GM20000 (cell line): ENCODE measurements at places on chromosomes 11 and 22.

GRCh38 chr11:59273373-59273841 lies 60.7 kb upstream of the MPEG1 start:
- peak; percentile 53 for DNase-seq

- DNase-seq, result no peak
Observed at GRCh38 chr22:44822534-44822933, 70.2 kb downstream of the ARHGAP8 start.

DNA sequence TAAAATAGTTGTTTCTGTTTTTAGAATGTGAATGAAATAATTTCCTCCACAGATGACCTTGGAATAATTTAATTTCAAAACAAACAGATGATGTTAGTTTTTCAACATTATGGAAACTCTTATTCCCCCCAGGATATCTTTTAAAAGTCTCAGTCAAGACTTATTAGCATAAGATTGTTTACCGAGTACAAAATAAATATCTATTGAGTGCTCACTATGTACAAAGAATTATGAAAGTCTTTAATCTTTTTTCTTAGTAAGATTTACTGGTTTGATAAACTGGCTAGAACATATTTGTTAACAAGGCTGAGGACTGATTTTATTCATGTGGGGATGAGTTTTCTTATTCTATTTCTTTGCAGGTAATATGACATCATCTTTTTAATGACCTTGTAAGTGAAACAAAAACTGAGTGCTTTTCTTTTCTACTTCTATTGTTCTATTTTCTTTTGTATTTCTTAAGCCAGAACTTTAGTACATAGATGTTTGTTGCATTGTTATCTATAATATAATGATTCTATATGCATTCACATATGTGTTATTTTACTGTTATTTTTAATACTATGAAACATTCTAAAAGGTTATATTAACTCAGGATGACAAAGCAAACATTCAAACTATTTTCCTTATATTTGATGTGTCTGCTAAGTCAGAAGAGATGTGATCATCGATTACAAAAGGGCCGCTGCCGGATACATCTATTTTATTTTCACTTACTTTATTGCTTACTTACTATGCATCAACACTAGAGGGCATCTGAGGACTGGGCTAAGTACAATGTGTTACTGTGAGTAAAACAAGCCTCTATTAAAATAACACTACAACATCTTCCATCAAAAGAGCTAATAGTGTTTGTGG lies 111.0 kb upstream of the ARHGAP42 start:
- peak; percentile 35 for DNase-seq

GRCh38 chr11:44607987-44608386 lies 42.5 kb downstream of the CD82 start:
- DNase-seq, result no peak

DNA sequence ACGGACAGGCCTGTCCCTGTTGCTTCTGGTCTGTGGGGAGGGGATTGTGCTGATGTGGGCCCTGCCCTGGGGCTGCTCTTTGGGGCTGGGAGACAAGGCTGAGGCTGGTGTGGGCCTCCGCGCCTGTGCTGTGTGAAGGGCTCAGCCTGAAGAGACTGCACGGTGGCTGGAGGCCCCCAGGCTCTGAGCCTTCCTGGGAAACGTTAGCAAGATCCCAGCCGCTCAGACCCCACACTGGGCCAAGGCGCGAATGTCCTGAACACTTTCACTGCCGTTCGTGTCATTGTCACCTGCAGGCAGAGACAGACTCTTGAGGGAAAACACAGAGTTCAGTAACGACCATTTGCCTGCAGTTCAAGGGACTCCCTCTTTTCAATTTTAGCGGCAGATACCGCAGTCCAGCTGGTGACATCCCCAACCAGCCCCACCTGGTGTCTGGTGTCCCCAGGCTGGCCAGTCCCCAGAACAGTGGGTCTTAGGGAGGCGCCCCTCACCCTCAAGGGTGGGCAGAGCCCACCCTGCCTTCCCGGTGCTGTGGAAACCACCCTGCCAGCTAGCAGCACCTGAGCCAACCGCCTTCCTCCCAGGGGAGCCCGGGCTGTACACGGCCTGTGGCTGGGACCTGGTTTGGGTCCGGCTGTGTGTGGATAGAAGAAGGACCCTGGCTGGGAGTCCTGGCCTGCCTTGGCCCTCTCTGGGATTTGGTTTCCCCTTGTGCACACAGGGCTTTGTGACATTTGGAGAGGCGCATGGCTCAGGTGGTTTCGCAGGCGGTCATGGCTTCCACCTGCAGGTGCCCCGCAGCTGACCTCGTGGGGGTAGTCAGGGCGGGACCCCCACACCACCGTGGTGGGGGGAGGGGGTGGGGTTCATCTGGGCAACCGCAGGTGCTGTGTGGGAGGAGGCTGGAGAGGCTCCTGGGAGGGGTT lies 5.7 kb downstream of the PANX2 start:
- DNase-seq, result no peak

GRCh38 chr11:50075856-50076255 lies 43.2 kb downstream of the OR4C45 start:
- no peak for DNase-seq

- no peak for DNase-seq
Observed at GRCh38 chr11:73270855-73271477, 1.2 kb upstream of the P2RY6 start.

GRCh38 chr11:31805037-31805628 lies 6.0 kb downstream of the PAX6 start:
- DNase-seq, result peak; percentile 31

- DNase-seq, result no peak
Observed at GRCh38 chr22:48416396-48417224, 1411.1 kb downstream of the BRD1 start.

DNA sequence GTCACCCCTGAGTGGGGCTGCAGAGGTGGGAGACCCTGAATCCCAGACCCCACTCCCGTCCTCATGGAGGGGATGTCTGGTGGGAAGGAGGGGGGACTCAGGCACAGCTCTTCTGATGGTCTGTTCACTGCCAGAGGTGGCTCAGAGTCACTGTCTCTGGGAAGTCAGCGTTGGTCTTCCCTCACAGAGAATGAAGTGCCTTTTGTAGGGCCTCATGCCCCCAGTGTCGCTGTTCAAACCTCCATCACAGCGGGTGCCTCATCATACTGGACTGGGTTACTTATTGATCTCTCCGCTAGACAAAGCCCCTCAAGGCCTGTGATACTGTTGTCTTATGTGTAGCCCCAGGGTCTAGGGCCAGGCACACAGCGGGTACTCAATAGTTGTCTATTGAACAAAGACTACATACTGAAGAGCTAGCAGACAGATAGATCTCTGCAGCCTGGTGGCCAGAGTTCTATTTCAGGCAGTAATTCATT lies 41.3 kb downstream of the CD6 start:
- DNase-seq, result no peak

DNA sequence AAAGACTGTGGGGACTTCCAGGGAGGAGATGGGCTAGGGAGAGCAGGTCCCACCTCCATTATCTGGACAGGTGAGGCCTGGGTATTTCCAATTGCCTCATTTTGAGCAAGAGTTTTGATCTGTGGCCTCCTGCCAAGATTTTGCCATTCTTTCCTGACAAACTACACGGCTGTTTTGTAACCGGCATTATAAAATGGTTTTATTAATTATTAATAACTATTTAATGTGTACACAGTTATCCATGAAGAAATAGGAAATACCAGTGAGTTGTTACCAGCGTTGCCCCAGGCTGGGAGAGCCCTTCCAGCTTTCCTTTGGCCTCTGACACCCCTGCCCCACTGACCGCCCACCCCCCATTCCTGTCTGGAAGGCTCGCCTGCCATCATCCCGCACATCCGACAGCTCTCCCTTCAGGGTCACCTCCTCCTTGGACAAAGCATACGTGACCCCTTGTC lies 14.9 kb upstream of the SEC14L3 start:
- DNase-seq, result no peak

- DNase-seq, result no peak
Observed at GRCh38 chr11:27977527-27977926, 130.4 kb downstream of the KIF18A start.

- DNase-seq, result no peak
Observed at GRCh38 chr11:13152264-13152663, 125.3 kb upstream of the BMAL1 start.

DNA sequence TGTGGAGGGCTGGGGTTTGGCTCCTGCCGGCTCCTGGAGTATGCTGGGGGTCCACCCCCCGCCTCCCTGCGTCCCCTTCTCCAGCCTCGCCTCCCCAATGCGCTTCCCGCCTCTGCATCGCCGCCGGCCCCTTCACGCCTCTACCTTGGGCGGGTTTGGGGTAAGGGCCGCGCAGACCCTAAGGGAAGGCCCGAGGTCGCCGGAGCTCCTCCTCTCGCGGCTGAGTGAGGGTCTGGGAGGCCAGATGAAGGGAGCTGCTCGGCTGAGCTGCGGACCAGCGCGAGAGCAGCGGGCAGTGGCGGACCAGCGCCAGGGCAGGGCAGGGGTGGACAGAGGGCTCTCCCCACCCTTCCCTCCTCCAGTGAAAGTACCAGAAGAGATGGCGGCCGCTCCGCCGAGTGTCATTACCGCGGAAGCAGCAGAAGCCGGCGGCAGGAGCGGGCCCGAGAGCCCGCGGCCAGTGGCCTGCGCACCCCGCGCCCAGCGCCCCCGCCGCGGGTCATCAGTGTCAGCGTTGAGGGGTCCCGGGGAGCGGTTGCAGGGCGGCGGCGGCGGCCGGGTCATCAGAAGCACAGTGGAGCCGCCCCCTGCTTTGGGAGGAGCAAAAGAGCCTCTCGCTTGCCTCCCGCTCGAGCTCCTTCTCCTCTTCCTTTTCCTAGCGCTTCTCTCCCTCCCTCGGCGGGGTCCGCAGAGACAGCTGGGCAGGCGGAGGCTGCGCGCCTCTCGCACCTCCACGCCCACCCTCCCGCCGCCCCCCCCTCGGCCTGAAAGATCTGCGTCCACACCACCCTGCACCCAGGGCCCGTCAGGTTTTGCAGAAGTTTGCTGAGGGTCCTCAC lies 255.6 kb upstream of the CADM1 start:
- DNase-seq, result no peak

- DNase-seq, result no peak
Observed at GRCh38 chr22:44682556-44683168, 19.3 kb upstream of the PRR5 start.

DNA sequence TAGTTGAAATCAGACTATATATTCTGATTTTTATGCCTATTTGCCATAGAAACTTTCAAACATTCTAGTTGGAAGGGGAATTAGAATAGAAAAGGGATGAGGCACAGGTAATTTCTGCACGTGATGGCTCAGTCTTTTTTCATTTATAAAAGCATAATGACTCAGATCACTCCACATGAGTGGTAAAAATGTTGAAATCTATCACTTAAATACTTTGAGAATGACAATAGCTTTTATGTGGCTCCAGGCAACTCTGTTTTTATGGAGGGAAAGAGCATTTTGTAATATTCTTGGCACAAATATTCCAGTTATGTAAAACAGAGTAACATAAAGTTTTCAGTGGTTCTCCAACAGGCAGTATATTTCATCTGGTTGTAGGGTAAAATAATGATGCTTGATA lies 5.9 kb upstream of the MMP3 start:
- DNase-seq, result no peak

- DNase-seq, result no peak
Observed at GRCh38 chr11:100731471-100731870, 44.4 kb downstream of the ARHGAP42 start.

DNA sequence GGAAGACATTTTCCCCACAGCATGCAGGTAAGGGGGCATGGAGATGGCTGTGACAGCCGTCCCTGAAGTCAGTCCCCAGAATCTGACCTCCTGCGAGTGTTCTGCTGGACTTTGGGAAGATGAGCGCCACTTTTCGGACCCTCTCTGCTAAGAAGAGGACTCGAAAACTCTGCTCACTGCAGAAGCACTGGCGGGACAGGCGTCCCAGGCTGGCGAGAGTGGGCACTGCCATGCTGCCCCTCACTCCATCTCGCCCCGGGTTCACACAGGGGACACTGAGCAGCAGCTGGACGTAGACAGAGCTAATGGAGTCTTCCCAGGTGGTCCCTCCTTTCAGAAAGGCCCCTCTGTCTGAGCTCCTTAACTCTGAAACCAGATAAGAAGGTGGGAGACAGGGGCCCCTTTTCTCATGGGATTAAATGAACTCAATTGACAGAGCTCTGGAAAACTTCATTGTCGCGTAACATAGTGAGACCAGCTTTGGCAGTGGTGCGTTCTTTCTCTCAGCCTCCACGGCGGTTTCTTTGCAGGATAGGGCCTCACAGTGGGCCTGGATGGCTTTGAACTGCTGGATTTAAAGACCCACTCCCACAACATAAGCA lies 4.8 kb downstream of the ADAMTS8 start:
- DNase-seq, result no peak

GRCh38 chr11:17076517-17077239 lies 789 bp downstream of the RPS13 start:
- DNase-seq, result no peak

DNA sequence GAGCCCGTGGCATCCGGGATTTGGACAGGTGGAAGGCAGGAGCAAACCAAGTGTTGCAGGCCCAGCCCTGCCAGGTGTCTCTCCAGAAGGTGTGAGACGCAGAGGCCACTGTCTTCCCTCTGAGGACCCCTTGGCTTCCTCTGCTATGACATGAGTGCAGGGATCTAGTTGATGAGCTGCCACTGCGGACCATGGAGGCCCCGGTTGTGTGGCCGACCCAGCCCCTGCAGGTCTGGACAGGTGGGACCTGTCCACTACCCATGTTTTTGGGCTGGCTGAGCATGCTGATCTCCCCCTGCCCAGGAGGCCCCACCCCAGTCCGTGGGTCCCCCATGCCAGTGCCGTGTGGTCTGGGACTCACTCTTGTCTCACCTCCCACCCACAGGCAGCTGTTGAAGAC lies 22.9 kb downstream of the PRR5 start:
- no peak for DNase-seq

DNA sequence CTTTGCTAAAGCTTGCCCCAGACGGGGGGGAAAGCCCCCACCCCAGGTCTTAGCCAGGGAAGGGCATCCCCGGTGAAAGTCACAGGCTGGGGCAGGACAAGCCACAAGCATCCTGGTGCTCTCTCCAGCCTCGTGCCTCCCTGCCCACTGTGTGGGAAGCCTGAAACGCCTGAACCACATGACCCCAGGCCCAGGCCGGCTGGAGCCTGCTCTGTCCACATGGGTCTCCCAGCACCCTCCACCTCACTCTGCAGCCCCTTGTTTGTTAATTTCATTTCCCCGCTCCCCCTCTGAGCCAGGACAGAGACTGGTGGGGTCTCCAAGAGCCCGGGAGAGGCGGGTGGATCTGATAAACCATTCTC lies 58.3 kb upstream of the TCF20 start:
- no peak for DNase-seq

DNA sequence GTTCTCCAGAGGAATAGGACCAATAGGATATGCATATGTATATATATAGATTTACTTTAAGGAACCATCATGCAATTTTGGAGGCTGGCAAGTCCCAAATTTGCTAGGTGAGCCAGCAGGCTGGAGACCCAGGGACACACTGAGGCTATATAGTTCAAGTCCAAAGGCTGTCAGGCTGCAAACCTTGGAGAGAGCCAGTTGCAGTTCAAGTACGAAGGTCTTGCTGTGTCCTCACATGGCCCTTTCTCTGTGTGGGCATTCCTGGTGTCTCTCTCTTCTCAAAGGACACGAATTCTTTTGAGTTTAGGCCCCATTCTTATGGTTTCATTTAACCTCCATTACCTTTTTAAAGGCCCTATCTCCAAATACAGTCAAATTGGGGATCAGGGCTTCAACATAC lies 134.4 kb upstream of the SORL1-AS1 start:
- DNase-seq, result no peak
